Stimulated activated CD8-positive, alpha-beta memory T cell treated with anti-CD3 and anti-CD28 coated beads, Interleukin-7, amount 100 ng/mL, for 1 hour (primary cell): ENCODE measurements at places on chromosomes 1 and 21.

GRCh38 chr1:3186526-3186921 lies 117.5 kb downstream of the PRDM16 start:
- no peak for DNase-seq

DNA sequence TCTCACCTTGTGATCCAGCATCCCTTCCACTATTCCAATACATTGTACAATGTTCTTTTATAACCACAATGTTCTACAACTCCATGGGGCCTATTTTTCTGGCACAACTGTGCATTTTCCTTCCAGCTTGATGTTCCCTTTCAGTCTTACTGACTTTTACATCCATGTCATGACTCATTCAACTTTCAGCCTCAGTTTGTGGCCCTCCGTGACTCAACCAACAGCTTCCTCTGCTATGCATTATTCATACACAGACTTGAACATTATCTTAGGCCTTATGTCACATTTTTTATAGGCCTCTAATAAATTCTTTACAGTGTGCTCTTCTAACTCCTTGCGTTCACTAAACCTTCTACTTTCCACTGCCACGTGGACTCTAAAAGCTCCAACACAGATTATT lies 119.4 kb upstream of the PRMT6 start:
- DNase-seq = no peak

DNA sequence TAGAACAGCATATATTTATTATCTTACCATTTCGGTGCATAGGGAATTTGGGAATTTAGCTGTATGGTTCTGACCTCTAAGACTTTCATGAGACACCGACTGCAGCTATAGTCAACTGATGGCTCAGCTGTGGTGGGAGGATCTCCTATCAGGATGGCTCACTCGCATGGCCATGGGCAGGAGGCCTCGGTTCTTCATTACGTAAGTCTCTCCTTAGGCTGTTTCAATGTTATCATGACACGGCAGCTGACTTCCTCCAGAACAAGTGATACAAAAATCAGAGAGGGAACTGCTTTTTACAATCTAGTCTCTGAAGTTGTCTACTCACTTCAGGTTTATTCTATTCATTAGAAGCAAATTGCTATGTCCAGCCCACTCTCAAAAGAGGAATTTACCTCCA lies 13.3 kb upstream of the CAPN8 start:
- no peak for DNase-seq

- no peak for DNase-seq
These were observed 12.6 kb downstream of the ZC3H12A start for GRCh38 chr1:37486680-37487618.

GRCh38 chr1:171107262-171107940 lies 16.7 kb downstream of the FMO3 start:
- DNase-seq = no peak

DNA sequence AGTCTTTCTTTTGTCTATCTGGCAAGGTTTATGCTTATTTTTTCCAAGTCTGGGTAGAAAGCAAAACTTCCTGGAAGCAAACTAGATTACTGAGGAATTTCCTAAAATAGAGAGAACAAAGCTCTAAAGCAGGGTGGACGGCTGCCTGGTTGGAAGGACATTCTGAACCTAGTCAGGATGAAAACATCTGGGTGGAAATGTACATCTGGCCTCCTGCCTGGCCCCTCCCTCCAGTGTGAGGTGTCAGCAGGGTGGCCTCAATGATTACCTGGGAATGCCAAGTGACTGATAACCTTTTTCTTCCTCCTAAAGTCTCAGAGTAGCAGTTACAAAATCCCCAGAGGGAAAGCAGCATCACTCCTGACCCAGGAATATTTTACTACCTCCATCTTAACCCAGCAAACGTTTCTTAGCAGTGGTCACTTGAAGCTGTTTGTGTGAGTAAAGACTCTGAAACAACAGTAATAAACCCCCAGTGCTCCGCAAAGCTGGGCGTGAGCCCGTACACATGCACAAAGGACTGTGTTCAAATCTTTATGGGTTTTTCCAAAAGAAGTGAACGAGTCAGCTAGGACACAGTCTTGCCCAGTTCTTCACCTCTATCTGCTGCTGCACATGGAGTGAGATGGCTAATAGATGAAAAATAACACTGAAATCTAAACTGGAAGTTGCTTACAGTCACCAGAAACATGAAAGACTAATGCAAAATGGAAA lies 18.9 kb downstream of the ANGPTL7 start:
- DNase-seq = no peak

DNA sequence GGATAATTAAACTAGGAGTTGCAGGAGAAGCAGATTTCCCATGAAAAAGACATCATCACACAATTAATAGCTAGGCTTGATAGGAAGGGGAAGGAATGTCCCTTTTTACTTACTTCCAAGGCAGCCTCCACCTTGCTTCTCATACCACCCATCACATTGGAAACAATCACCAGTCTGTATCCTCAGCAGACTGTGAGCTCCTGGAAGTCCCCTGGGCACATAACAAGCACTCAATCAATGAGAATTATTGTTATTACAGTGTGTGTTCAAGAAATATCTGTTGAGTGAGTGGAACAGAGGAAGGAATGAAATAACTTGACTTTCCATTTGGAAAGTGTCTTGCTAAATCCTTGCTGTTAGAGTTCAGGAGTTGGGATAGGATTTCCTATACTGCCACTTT lies 36.2 kb downstream of the HIVEP3 start:
- no peak for DNase-seq

- DNase-seq = no peak
These were observed 502.9 kb upstream of the ZRANB2 start for GRCh38 chr1:71583756-71584155.

DNA sequence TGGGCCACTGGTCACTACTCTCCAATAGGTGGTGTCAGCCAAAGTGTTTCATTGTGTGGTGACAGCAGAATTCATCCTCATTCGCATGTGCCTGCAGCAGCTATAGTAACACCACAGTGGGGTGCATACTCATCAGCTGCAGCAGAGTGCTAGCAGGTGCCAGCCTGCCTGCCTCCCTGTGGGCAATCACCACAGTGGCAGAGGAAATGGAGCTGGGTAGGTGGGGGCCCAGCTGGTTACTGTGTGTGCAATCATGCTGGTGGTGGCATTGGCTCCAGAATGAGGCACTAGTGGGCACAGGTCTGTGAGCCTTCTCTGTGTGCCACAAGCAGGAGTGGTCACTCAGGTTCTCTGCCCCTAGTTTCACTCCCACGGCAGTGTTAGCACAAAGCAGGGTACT lies 579.2 kb downstream of the PTPRC start:
- DNase-seq = no peak

- DNase-seq = no peak
These were observed 22.6 kb downstream of the GON4L start for GRCh38 chr1:155834296-155834926.

GRCh38 chr1:25066256-25066655 lies 136.2 kb upstream of the RUNX3 start:
- DNase-seq = no peak

DNA sequence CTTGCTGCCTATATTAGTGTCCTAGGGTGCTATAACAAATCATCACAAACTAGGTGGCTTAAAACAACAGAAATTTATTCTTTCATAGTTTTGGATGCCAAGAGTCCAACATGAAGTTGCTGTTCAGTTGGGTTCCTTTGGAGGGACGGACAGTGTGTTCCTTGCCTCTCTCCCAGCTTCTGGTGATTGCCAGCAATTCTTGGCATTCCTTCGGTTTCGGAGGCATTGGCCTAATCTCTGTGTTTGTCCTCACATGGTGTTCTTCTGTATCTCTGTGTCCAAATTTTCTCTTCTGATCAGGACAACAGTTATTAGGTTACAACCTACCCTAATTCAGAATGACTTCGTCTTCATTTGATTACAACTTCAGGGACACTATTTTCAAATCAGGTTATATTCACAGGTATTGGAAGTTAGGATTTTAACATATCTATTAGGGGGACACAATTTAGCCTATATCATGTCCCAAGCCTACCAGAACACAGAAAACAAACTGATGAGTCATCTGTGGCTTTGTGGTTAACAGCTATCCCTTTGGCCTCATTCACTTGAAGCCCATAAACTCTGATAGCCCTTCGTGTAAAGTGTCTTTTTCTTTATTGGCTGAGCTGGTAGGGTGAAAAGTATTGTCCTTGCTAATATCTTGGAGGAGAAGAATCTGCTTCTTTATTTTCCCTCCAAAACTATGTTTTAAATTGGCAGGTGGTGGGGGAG lies 83.2 kb upstream of the PAPPA2 start:
- no peak for DNase-seq

- DNase-seq = no peak
These were observed 25.8 kb downstream of the FAM151A start for GRCh38 chr1:54597455-54598030.

DNA sequence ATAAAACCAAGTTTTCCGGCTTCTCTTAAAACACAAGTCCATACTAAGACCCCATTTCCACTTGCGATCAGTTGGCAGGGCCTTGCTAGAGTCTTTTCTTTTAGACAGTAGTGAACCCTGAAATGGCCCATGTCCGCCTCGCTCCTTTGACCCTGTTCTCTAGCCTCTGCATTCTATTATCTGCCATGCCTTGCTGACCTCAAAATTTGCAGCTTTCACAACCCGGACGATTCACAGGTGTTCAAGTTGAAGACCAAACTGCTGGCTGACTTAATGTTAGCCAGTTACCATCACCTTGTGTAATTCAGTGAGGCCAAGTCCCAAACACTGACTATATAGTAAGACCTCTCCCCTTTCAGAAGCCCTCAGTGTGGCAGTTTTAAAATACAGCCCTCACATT lies 174.2 kb downstream of the PCP4 start:
- no peak for DNase-seq

GRCh38 chr1:200733907-200734306 lies 4.8 kb upstream of the CAMSAP2 start:
- DNase-seq = no peak

DNA sequence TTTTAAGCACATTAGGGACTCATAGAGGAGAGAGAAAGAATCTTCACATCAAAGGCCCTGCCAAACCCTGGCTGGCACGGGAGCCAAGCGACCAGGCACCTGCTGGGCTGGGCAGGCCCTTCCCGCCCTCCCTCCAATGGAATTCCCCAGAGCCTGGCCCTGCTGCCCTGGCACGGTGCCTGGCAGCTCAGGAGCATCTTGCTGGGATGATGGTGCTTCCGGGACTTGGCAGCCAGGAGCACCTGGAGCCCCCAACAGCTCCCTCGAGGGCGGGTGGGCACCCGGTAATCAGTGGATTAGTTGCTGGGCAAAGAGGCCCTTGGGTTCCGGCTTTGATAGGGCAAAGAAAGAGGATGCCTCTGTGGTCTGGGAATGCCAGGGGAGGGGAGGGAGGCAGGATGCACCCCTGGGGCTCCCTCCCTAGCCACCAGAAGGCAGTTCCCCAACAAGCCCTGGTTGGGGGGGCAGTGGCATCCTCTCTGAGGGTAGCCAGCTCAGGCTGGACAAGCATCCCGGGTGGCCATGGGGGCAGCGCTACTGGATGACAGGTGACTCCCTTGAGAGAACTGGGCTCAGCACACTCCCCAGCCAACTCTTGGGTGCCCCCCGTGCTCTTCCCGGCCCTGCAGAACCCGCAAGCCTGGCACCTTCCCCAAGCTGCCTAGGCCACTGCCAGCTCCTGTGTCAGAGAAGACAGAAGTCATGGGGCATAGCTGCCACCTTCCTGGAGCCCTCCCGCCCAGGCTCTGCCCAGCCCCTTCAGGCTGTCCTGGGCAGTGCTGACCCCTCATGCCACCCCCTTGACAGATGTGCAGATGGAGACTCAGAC lies 26.4 kb downstream of the KRTAP10-1 start:
- no peak for DNase-seq

DNA sequence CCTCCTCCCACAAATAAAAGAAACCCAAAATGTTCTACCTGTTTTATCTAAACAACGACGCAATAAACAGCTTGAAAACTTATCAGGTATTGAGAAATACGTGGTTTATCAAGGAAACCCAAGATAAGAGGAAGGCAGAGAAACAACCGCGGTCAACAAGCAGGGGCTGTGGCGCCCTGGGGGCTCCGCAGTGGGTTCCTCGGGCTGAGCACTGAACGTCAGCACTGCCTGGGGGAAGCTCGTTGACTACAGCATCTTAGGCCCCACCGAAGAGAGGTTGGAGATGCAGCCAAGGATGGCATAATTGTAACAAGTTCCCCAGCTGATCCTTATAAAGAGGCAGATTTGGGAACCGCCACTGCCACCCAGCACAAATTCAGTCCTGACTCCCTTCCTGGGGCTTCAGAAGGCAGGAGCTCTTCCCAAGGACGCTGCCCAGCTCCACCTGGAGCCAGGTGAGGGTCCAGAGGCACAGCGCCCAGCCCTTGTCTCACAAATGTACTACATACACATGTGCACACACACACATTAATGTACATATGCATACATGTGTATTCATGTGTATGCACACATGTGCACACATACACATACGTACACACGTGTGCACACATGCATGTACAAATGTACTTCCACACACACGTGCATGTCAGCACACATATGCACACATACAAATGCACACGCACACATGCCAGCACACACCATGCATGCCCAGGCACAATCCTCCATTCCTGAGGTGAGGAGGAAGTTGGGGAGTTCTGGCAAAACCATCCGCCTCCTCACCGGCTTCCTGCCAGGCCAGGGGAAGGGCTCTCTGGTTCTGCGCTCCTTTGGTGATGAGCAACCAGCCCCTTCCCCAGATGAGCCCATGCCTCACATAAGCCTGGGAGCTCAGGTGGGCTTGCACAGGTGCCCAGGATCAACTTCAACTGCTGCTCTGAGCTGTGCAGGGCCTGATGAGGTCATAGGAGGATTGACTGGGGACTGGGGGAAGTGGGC lies 251.1 kb downstream of the NPHP4 start:
- no peak for DNase-seq

DNA sequence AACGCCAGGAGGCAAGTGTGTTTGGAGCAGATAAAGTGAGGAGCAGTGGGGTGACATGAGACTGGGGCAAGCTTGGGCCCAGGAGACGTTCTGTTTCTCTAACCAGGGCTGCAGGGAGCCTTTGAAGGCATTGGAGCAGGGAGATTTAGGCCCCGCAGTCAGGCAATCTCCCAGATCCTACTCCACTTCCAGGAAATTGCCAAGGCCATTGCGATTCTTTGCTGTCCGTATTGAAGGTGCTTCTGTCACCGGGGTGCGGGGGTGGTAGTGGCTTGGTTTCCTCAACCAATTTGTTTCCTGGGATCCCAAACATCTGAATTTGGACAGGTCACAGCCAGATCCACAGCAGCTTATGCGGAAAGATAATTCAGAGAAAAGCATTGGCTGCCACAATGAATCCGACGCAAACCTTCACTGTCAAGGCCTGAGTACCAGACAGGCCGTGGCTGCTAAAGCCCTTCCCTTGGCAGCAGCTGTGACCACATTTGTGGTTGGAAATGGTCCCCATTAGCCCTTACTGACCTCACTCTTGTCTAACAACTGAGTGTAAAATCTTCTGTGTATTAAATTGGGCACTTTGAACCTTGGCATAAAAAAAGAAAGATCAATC lies 385.6 kb downstream of the PTPRU start:
- no peak for DNase-seq
